ENCODE measurements at places on chromosomes 11 and 22. TPM values are rescaled to one million over a fixed set of nuclear protein-coding genes. Genes with fewer than 3 reads are reported as not detected.
A peak's percentile ranks its signal among the peaks of the same experiment; 100 is the strongest.

Gene PPP2R1B
- total RNA-seq = 39.7 TPM

- H3K4me1 ChIP-seq = no peaks in the 10 kb centered on the region
- no peak overlapping the region for H3K4me3 ChIP-seq
These were observed 1.7 kb downstream of the HPX start for GRCh38 chr11:6438979-6439571.

GRCh38 chr11:118232659-118233058 lies 7.8 kb upstream of the JAML start:
- DNase-seq = no peak
- H3K36me3 ChIP-seq = no peaks in the 10 kb centered on the region
- H3K4me1 ChIP-seq = peaks cover under 1% of the 10 kb centered on the region
- H3K27me3 ChIP-seq = no peaks in the 10 kb centered on the region
- H3K27ac ChIP-seq = peak overlapping the region; percentile 57

DNA sequence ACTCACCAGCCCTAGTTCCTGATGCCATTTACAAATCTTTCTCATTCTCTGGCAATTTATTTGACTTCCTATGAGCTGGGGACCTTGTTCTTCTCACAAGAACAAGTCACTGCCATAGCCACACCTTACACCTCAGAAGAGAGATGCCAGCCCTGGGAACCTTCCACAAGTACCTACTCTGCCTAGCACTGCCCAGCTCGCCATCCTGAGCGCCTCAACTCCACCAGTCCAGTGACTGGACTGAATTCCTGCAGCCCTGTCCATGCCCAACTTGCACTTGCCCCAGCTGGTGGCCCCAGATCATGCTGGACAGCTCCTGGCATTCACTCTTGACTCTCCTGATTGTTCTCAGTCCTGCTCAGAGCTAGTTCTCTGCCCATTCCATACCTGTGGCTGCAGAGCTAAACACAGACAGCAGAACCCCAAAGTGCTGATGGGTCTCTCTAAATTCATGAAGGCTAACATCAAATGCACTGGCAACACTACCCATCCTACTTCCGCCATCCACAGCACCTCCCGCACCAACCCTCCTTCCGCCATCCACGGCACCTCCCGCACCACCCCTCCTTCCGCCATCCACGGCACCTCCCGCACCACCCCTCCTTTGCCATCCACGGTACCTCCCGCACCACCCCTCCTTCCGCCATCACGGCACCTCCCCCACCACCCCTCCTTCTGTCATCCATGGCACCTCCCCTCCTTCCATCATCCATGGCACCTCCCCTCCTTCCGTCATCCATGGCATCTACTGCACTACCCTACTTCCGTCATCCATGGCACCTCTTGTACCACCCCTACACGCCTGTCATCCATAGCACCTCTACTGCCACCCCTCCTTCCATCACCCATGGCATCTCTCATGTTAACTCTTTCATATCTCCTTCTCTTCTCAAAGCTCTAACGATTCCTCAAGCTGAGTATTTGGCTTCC lies 23.6 kb upstream of the SLC25A1 start:
- H3K4me3 ChIP-seq = no peak overlapping the region
- no peak overlapping the region for H3K27ac ChIP-seq
- DNase-seq = no peak
- no peaks in the 10 kb centered on the region for H3K36me3 ChIP-seq

Gene CHADL
- 4.5 TPM for total RNA-seq

- no peaks in the 10 kb centered on the region for H3K27me3 ChIP-seq
- H3K4me3 ChIP-seq = no peak overlapping the region
- peaks cover 56% of the 10 kb centered on the region for H3K4me1 ChIP-seq
- no peaks in the 10 kb centered on the region for H3K36me3 ChIP-seq
- no peak for DNase-seq
- H3K27ac ChIP-seq = peak overlapping the region; percentile 79
These were observed 82.6 kb downstream of the BARX2 start for GRCh38 chr11:129458278-129458677.

GRCh38 chr11:128465946-128466705 lies 121.2 kb downstream of the ETS1 start:
- H3K27me3 ChIP-seq = no peaks in the 10 kb centered on the region
- H3K27ac ChIP-seq = peak overlapping the region; percentile 69
- H3K36me3 ChIP-seq = peaks cover 4% of the 10 kb centered on the region
- DNase-seq = no peak
- no peak overlapping the region for H3K4me3 ChIP-seq

- no peaks in the 10 kb centered on the region for H3K36me3 ChIP-seq
- no peaks in the 10 kb centered on the region for H3K4me1 ChIP-seq
- DNase-seq = no peak
- H3K4me3 ChIP-seq = no peak overlapping the region
These were observed 395.2 kb upstream of the CNTN5 start for GRCh38 chr11:98625526-98625925.

GRCh38 chr11:75233754-75234172 lies 6.8 kb upstream of the TPBGL start:
- no peaks in the 10 kb centered on the region for H3K4me1 ChIP-seq
- H3K4me3 ChIP-seq = no peak overlapping the region
- H3K27ac ChIP-seq = no peak overlapping the region
- H3K27me3 ChIP-seq = peaks cover 48% of the 10 kb centered on the region

GRCh38 chr11:12111549-12112520 lies 1.4 kb downstream of the MICAL2 start:
- peaks cover 19% of the 10 kb centered on the region for H3K4me1 ChIP-seq
- no peaks in the 10 kb centered on the region for H3K27me3 ChIP-seq
- peak overlapping the region; percentile 15 for H3K27ac ChIP-seq
- no peaks in the 10 kb centered on the region for H3K36me3 ChIP-seq

- no peak overlapping the region for H3K27ac ChIP-seq
- no peak overlapping the region for H3K4me3 ChIP-seq
- H3K36me3 ChIP-seq = no peaks in the 10 kb centered on the region
- H3K27me3 ChIP-seq = no peaks in the 10 kb centered on the region
These were observed 26.0 kb downstream of the RPUSD4 start for GRCh38 chr11:126185259-126186024.

DNA sequence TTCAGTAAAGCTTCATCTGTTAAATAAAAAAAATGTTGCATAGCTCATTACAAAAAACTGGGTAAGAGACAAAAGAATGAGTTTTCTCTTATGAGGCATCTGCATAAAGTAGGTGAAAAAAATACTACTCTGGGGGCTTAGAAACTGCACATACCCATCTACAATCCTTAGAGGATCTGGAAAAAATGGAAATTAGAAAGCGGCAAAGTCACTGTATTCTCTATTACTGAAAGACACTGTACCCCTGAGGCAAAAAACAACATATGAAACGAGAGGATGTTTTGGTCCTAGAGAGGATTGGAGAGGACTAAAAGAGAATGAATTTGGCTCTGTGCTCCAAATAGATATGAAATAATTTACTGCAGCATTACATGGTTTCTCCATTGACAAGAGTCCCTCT lies 206.7 kb upstream of the PITPNB start:
- H3K4me3 ChIP-seq = no peak overlapping the region
- H3K36me3 ChIP-seq = no peaks in the 10 kb centered on the region
- no peak overlapping the region for H3K27ac ChIP-seq

GRCh38 chr22:40002935-40003715 lies 8.4 kb downstream of the FAM83F start:
- no peak overlapping the region for H3K4me3 ChIP-seq
- H3K27me3 ChIP-seq = no peaks in the 10 kb centered on the region
- DNase-seq = no peak

GRCh38 chr11:69880041-69880825 lies 61.0 kb upstream of the FGF3 start:
- no peak overlapping the region for H3K27ac ChIP-seq
- H3K36me3 ChIP-seq = no peaks in the 10 kb centered on the region
- H3K4me3 ChIP-seq = no peak overlapping the region
- no peaks in the 10 kb centered on the region for H3K4me1 ChIP-seq

GRCh38 chr11:126305699-126306098 lies 1.8 kb downstream of the DCPS start:
- H3K27me3 ChIP-seq = no peaks in the 10 kb centered on the region
- H3K27ac ChIP-seq = no peak overlapping the region
- peaks cover 36% of the 10 kb centered on the region for H3K4me1 ChIP-seq
- no peak for DNase-seq
- no peaks in the 10 kb centered on the region for H3K36me3 ChIP-seq
- no peak overlapping the region for H3K4me3 ChIP-seq

Gene HIPK3
- 169 TPM for total RNA-seq

DNA sequence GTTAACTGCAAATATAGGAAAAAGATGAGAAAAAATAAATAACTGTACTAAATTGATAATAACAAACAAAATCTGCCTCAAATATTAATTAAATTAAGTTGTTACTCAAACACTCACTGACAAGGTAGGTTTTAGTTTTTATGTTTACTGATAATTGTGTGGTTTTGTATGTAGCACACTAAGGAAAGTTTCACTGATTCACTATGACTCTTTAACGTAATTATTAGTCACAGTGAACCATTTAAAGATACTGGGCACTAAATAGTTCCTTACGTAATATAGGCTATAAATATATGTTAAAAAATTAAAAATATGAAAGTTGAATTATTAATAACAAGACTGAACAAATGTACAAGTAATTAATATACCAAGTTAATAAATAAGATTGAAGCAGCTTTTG lies 2330.0 kb upstream of the RAG2 start:
- no peak overlapping the region for H3K27ac ChIP-seq
- H3K27me3 ChIP-seq = no peaks in the 10 kb centered on the region
- no peaks in the 10 kb centered on the region for H3K4me1 ChIP-seq
- H3K36me3 ChIP-seq = no peaks in the 10 kb centered on the region
- no peak for DNase-seq

Gene TSPAN32
- not detected for total RNA-seq

- H3K4me1 ChIP-seq = no peaks in the 10 kb centered on the region
- peaks cover 14% of the 10 kb centered on the region for H3K36me3 ChIP-seq
- H3K27me3 ChIP-seq = no peaks in the 10 kb centered on the region
- H3K27ac ChIP-seq = no peak overlapping the region
- DNase-seq = no peak
These were observed 66.3 kb downstream of the NCAPD3 start for GRCh38 chr11:134157451-134157850.

GRCh38 chr11:69465236-69466000 lies 16.0 kb upstream of the LINC01488 start:
- H3K4me1 ChIP-seq = peaks cover 33% of the 10 kb centered on the region
- no peak overlapping the region for H3K4me3 ChIP-seq
- no peaks in the 10 kb centered on the region for H3K36me3 ChIP-seq

Gene P2RY6
- 3.6 TPM for total RNA-seq

Gene ALDH3B1
- total RNA-seq = 15.7 TPM

GRCh38 chr11:111604392-111605009 lies 2.3 kb downstream of the SIK2 start:
- peaks cover 15% of the 10 kb centered on the region for H3K4me1 ChIP-seq
- H3K36me3 ChIP-seq = no peaks in the 10 kb centered on the region
- no peak for DNase-seq

- H3K4me1 ChIP-seq = peaks cover 87% of the 10 kb centered on the region
- H3K27me3 ChIP-seq = no peaks in the 10 kb centered on the region
- DNase-seq = no peak
- no peak overlapping the region for H3K4me3 ChIP-seq
These were observed 5.3 kb downstream of the PPM1F start for GRCh38 chr22:21947040-21948014.

DNA sequence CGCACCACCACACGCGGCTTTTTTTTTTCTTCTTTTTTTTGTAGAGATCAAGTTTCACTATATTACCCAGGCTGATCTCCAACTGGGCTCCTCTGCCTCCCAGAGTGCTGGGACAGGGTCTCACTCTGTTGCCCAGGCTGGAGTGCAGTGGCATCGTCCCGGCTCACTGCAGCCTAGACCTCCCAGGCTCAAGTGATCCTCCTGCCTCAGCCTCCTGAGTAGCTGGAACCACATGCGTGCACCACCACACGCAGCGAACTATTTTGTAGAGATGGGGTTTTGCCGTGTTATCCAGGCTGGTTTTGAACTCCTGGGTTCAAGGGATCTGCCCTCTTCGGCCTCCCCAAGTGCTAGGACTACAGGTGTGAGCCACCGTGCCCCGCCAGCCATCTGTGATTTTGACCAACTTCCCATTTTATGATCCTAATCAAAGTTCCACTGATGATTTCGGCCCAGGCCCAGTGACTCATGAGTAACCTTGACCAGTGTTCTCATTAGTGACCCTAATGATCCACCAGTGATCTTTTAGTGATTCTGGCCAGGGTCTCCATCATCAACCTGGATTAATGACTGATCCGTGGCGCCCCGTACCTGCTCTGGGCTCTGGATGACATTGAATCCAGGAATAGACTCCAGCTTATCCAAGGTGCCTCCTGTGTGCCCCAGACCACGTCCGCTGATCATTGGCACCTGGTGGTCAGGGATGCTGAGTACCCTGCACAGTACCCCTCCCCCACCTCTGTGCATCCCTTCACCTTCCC lies 1.7 kb downstream of the TYMP start:
- no peak for DNase-seq
- peak overlapping the region; percentile 96 for H3K27ac ChIP-seq
- H3K4me3 ChIP-seq = no peak overlapping the region
- H3K27me3 ChIP-seq = peaks cover 31% of the 10 kb centered on the region
- H3K4me1 ChIP-seq = peaks cover 96% of the 10 kb centered on the region

GRCh38 chr11:119339589-119340334 lies 921 bp downstream of the C1QTNF5 start:
- H3K27ac ChIP-seq = peak overlapping the region; percentile 74
- H3K27me3 ChIP-seq = peaks cover 43% of the 10 kb centered on the region
- no peaks in the 10 kb centered on the region for H3K36me3 ChIP-seq
- DNase-seq = no peak

DNA sequence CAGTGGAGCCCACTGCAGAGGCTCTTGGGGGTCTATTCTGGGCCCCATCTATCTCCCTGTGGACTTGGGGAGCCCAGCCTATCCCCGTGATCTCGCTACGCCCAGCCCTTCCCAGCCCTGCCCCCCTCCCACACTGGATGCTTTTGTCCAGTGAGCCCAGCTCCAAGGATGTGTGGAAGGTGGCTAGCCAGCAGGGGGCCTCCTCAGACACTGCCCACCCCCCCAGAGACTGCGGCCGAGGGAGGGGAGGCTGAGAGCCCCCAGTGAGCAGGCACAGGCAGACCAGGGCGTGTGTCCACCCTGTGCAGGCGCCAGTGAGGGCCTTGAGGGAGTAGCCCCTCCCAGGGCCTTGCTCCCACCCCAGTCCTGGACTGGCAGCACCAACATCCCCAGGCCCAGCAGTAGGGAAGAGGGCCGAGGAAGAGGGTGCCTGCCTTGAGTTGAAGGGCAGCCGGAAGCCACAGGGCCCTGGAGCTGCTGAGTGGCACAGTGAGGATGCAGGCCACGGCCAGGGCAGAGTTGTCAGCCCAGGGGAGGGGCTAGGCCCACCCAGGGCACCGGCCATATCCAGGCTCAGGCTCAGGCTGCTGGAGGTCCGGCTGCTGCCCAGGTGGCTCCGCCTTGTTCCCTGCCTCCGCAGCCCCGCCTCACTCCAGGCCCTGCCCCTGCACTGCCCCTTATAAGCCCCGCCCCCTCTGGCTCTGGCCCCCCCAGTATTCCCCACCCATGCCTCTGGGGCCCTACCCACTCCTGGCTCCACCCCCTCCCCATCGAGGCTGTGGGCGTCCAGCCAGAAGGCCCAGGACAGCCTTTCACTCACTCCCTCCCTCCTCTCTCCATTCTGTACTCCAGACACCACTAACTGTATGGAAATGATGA lies 28.0 kb downstream of the MOB2 start:
- peak overlapping the region; percentile 39 for H3K4me3 ChIP-seq
- peaks cover 6% of the 10 kb centered on the region for H3K36me3 ChIP-seq
- no peak for DNase-seq
- peaks cover 6% of the 10 kb centered on the region for H3K27me3 ChIP-seq
- H3K27ac ChIP-seq = peak overlapping the region; percentile 87

Gene CXCR5
- total RNA-seq = not detected

Gene MFNG
- 10.3 TPM for total RNA-seq

All from esophagus squamous epithelium (tissue), 5 donors.